ENCODE measurements at places on chromosomes 2 and 18. TPM values are rescaled to one million over a fixed set of nuclear protein-coding genes. Genes with fewer than 3 reads are reported as not detected.

DNA sequence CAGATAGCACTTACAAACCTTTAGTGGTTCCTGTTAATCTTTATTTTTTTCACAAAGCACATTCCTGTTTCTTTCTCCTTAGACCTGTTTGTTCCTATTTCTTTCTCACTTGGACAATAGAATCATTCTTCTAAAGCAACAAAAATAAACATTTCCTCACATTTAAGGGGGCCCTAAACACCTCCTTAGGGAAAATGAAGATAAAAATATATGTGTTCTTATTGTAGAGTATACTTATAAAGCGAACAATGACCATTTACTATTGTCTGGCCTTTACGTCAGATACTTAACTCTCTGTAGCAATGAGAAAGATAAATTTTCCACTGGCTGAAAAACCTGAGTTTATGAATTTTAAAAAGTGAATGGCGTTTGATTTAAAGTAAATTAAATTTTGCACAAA is 234.6 kb downstream of the TCF4 start:
- no peak for DNase-seq

DNA sequence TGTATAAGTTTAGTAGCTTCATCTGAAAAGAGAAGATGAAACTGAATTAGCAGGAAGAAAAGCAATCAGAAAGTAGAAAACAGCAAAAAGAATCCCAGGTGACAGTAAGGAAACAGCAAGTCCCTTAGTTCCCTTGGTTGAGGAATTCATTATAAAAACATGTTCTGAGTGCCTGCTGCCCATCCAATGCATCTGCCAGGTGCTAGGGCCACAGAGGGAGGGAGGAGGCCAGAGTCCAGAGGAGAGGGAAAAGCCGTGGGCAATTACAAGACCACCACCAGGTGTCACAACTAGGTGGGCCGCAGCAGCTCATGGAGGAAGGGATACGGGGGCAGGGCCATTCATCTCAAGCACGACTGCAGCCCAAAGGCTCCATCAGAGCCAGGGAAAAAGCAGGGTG is 55.9 kb upstream of the TFCP2L1 start:
- DNase-seq, result no peak

DNA sequence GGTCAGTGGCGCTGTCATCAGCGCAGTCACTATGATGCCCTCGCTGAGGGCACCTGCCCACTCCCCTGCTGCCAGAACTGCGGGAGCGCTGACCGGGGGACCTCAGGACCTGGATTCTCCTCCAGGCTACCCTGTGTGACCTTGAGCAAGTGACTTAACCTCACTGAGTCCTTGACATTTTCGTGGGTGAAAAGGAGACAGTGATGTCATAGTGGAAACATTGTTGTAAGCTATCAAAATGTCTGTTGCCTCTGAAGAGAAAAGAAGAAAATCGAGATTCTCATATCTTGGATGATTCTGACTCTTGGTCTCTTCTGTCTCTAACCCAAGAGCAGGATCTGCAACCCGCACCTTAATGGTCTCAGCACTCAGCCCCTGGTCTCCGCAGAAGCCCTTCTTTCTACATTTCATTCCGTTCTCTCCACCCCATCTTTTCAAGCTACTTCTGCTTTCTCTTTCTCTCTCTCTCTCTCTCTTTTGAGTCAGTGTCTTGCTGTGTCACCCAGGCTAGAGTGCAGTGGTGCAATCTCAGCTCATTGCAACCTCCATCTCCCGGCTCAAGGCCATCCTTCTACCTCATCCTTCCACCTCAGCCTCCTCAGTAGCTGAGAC is 978 bp upstream of the TUBA4A start:
- peak; percentile 46 for DNase-seq

DNA sequence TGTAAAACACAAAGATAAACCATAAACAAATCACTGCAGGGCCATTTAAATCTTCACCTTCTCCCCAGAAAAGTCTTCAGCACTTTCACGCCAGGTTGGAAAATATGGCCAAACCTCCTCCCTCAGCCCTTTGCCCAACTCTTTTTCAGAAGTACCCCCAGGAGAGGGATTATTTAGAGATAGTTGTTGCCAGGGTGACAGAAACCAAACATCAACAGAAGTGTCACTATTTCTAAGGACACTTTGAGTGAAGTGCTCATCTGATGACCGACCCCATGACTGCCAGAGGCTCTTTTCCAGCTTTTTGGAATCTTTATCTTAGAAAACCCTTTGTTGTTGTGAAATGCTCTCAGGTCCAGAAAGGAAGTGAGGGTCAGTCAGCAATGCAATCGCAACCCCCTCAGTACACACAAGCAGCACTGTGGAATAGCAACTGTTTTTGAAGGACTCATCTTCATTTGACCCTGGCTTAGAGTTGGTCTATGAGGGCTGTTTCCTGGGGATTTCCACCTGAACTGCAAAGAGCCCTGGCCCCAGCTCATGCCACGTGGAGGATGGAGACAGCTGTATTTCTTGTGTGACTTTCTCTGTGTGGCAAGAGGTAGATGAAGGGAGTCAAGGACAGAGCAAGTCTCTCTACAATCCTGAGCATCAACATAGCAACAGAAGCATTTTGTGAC is 114.0 kb upstream of the STON1 start:
- no peak for DNase-seq

LHCGR gene
- total RNA-seq, result not detected

DNA sequence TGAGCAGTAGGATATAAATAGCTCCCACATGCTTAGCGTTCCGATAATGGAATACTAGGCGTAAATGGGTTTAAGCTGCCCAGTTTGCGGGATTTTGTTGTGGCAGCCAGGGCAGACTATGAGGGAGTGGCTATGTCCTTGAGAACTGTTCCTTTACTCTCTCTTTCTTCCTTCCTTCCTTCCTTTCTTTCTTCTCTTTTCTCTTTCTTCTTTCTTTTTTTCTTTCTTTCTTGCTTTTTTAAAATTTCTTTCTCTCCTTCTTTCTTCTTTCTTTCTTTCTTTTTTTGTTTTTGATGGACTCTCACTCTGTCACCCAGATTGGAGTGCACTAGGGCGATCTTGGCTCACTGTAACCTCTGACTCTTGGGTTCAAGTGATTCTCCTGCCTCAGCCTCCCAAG is 9.1 kb upstream of the PRELID3A start:
- no peak for DNase-seq

- no peak for DNase-seq
Observed at GRCh38 chr2:23692851-23693605, 233.9 kb downstream of the ATAD2B start.
